ENCODE measurements at places on chromosomes 11 and 22.

DNA sequence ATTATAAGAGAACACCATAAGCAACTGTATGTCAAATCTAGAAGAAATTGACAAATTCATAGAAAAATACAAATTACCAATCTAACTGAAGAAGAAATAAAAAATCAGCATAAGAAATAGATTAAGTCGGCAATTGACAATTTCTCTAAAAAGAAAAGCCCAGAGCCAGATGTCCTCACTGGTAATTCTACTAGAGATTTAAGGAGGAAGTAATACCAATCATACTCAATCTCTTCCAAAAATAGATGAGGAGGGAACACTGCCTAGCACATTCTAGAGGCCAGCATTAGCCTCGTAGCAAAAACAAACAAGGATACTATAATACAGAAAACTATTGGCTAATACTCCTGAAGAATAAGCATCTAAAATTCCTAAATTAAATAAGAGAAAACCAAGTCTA, 40.4 kb upstream of the IGLL5 start:
- no peak for DNase-seq

GRCh38 chr22:18121954-18122554, 11.4 kb downstream of the TUBA8 start:
- DNase-seq, result no peak

DNA sequence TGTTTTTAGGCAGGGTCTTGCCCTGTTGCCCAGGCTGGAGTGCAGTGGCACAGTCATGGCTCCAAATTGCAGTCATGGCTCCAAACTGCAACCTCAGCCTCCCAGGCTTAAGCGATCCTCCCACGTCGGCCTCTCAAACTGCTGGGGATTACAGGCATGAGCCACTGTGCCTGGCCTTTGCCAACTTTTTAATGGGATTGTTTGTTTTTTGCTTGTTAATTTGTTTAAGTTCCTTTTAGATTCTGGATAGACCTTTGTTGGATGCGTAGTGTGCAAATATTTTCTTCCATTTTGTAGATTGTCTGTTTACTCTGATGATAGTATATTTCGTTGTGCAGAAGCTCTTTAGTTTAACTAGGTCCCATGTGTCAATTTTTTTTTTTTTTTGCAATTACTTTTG, 10.0 kb upstream of the SCGB1D1 start:
- no peak for DNase-seq

GRCh38 chr11:128716661-128717210, 22.9 kb downstream of the FLI1 start:
- no peak for DNase-seq

GRCh38 chr11:20117291-20117690, 43.0 kb downstream of the DBX1 start:
- no peak for DNase-seq
